ENCODE measurements at places on chromosomes 7 and 10.
A peak's percentile ranks its signal among the peaks of the same experiment; 100 is the strongest.

DNA sequence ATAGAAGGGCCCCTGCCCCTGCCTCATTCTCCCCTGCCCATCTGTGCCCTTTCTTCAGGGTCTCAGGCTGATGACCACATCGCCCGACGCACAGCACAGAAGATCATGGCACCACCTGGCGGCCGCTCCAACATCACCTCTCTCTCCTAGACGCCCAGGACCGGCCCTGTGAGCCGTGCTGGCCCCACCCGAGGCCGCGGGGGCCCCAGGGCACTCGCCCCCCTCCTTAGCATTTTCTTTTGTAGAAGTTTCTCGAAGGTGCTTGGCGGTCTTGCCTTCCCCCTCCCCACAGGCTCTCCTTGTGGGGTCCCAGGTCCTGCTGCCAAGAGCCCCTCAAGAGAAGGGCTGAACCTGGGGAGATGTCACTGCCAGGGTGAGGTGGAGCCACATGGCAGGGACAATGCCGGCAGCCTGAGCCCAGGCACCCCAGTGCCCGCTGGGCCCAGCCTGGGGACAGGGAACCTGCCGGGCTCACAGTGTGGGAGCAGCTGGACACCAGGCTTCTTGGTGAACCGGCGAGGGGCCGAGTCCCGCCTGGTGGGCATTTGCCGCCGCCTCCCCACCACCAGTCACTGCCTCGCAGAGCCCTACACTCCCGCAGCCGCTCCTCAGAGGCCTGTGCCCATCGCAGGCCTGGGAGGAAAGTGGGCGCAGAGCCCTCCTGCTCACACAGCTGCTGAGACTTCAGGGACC is 18.2 kb downstream of the DPYSL4 start:
- no peak for DNase-seq

- no peak for DNase-seq
Measured at GRCh38 chr7:143230602-143231457, 9.0 kb downstream of the TAS2R40 start.

DNA sequence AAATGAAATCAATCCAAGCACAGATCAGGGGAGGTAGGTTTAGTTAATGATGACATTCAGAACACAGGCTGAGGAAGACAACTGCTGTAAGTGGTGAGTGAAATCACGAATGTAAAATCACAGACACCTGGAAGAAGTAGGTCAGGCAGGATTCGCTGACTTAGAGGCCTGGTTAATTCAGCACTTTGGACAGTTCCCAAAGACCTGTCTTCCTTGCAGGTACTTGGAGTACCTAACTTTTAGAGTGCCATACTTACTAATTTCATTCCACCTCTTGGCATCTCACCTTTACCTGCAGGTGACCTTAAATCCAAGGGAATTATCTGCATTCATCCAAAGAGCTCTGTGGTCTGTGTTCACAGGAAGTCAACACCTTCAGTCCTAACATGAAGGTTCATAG is 822.3 kb downstream of the PHTF2 start:
- DNase-seq = peak; percentile 31

GRCh38 chr7:19872094-19872493 is 98.7 kb upstream of the TMEM196 start:
- DNase-seq = no peak

DNA sequence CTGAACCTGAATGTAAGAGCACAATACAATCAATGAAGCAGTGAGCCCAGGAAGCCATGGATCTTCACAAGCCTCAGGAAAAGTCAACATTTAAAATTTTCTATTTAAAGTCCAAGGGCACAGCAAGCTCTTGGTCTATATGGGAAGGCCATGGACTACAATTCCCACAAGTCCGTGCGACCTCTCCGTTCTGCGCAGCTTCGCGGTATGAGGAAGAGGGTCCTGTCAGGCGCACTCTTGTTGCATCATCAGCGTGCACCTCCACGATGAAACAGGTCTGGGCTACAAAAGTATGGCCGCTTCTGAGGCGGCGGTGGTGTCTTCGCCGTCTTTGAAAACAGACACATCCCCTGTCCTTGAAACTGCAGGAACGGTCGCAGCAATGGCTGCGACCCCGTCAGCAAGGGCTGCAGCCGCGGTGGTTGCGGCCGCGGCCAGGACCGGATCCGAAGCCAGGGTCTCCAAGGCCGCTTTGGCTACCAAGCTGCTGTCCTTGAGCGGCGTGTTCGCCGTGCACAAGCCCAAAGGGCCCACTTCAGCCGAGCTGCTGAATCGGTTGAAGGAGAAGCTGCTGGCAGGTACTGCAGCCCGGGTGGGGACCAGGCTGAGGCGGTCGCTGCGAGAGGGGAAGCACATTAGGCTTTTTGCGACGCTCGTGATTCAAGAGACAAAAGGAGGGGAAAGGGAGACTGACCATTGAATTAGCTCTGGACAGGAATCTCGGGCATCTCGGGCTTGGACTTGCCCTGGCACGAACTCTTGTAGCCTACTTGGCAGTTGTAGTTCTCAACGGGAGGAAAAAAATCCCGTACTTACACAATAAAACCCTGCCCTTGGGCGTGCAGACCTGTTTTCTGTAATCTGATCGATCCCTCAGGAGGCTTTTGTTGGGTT is at the start of gene TRUB1:
Gene TRUB1 (plus strand): TSS at position 234 of the 894 bp plus-strand sequence. CDS start 59 bp downstream, at position 293.
- peak; percentile 95 for DNase-seq

DNA sequence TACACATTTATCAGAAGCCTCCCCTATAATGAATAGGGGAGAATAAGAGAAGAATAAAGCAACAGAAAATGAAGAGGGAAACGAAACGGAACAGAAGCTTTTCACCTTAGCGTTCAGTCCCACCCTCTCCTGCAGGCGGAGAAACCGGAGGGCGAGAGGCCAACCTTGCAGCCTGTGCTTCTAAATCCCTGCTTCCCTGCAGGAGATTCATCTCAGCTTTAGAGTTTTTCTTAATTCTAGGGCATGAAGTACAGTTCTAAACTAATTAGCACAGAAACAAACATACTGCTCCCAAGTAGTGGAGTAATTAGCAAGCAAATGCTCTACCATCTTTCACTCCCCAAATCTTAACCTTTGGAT is 107.2 kb downstream of the CUBN start:
- DNase-seq = no peak

DNA sequence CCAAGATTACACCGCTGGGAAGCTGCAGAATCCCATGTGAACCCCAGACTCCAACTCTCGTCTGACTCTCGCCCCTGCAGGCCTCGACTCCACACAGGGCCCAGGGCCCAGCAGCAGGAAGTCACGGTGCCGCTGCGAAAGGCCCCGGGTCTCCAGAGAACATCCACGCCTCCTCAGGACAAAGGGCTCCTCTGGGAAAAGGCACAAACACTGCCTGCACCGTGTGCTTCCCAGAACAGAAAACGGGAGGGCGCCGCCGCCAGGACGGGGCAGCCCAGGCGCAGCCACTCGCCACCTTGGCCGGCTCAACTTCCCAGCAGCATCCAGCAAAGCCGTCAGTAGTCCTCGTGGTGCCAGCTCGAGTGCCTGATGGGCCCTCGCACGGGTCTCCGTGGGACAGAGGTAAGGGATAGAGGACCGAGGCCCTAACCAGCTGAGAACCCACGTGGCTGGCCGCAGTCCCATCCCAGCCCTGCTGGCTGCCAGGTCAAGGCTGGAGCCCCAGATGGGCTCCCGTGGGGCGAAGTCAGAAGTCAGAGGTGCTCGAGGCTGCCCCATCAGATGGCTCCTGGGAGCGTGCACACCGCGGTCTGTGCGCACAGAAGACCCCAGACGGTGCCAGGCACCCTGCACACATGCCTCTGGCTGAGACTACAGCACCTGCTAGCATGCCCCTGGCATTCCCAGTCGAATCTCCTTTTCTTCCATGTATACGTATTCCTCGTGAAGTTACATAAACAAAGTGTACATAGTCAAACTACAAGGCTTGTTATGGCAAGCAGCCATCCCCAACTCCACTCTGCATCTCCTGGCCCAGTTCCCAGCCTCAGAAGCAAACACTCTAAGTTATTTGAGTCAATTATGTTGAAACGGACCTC is 60.2 kb downstream of the MAD1L1 start:
- DNase-seq = peak; percentile 87

- DNase-seq = no peak
Measured at GRCh38 chr10:32959006-32959920, 1.2 kb upstream of the ITGB1 start.

DNA sequence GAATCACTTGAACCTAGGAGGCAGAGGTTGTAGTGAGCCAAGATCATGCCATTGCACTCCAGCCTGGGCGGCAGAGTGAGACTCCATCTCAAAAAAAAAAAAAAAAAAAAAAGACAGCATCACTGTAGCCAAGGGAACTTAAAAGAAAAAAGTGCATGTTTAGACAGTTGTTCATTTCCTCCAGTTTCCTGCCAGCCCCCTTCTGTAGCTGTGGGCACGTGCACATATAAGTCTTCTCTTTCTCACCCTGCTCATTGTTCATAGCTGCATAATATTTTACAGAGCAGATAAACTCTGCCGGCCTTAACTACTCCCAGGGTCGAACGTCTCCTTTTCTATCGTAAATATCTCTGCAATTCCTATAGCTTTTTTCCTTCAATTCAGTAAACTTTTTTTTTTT is 132.6 kb downstream of the LHPP start:
- DNase-seq = peak; percentile 47

DNA sequence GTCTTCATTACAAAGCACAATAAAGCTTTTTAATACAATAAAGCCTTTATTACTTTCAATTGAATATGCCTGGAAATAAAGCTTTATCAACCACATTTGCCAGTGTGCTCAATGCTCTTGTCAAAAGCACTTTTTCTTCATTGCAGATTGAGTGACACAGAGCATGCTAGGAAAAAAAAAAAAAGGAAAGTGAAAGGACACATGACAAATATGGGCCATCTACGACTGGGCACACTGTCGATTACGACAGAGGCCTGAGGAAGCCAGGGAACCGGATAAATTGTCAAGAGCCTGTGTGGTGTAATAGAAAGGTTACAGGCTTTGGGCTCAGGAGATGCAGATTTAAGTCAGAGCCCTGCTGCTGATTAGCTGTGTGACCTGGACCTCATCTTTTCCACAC is 84.8 kb upstream of the LRGUK start:
- no peak for DNase-seq

DNA sequence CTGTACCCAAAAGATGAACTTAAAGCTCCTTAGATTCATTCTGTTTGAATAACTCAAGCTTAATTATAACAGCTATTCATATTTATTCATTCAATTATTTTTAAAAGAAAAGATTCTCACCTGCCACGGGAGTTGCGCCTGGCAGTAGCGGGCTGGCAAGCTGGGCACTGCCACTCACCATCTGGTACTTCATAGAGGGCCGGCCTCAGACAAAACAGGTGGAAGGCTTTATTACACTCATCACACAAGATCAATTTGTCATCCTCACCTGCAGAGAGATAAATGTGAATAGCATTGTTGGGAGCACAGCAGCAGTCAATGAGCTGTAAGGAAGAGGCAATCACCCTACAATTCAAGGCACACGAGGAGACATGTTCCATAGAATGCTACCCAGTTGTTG is 15.8 kb downstream of the FZD9 start:
- no peak for DNase-seq

GRCh38 chr7:151461096-151461941 is 21.4 kb upstream of the CRYGN start:
- DNase-seq = no peak

DNA sequence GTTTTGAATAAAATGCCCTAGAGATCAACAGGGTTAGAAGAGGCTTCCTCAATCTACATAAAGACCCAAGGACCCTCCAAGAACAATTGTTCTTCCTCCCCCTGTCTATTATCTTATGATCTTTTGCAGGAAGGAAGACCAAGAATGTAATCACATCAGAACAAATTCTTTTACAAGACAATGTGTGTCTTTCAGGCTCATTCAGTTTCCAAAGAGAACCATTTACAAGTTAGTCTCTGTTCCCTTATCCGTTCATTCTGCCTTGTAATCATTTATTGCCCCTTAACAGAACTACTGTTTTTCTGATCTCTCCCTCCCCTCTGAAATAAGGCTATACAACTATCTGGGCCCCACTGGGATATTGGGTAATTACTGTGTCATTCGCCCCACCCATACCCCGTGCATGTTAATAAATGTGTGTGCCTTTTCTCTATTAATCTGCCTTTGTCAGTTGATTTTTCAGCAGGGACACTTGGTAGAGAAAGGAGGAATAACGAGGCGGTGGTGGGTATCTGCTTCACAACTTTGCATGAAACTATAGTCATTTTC is 5.7 kb upstream of the MKRN1 start:
- peak; percentile 11 for DNase-seq

- no peak for DNase-seq
Measured at GRCh38 chr7:68813551-68814080, 784.7 kb upstream of the AUTS2 start.

DNA sequence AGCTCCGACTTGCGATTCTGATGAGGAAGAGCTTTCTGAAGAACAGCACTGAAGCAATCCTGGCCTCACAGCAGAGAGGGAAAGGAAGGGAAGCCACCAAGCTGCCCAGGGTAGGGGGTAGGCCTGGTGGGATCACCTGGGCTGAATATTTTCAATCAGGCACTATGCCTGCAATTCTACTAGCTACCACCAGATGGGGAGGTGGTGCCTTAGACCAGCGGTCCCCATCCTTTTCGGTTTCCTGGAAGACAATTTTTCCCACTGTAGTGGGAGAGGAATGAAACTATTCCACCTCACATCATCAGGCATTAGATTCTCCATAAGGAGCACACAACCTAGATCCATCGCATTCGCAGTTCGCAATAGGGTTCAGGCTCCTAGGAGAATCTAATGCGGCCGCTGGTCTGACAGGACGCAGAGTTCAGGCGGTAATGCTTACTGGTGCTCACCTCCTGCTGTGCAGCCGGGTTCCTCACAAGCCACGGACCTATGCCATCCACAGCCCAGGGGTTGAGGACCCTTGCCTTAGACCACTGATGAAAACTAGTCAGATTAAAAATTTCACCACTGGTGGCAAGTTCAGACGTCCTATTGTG is 2.7 kb downstream of the LRRC20 start:
- DNase-seq = no peak

DNA sequence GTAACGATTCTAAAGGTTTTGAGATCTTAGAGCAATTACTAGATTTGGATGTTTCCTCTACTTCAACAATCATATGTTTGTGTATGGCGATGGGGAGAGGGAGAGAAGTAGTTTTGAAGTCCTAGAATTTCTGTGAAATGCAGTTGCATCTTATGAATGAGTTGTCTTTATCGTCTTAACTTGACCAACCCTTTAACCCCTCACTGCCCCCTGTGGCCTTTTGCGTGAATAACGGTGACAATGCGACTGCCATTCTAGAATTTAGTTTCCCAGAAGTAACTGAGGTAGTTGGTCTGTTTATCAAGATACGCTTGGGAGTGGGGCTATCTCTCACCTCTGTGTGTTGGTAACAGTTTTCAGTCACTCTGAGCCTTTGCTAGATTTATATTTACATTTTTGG is 204.6 kb downstream of the HDAC9 start:
- no peak for DNase-seq

- DNase-seq = no peak
Measured at GRCh38 chr10:63603709-63604445, 82.7 kb downstream of the REEP3 start.

GRCh38 chr10:20874261-20874660 is 22.9 kb downstream of the NEBL start:
- no peak for DNase-seq

Data from bronchial epithelial cell (primary cell).